Midbrain (tissue), 1 donor: ENCODE measurements at places on chromosomes 1 and 21.
A peak's percentile ranks its signal among the peaks of the same experiment; 100 is the strongest.

GRCh38 chr1:107965110-107965991 is at the start of gene VAV3:
VAV3 (minus strand) TSS chr1:107965180; CDS start chr1:107964869, 311 bp downstream.
- peak; percentile 52 for DNase-seq

- no peak for DNase-seq
Measured at GRCh38 chr1:14653461-14653960, 55.0 kb downstream of the KAZN start.

GRCh38 chr1:192657760-192658159 is 21.8 kb downstream of the RGS13 start:
- no peak for DNase-seq

GRCh38 chr1:192003295-192004077 is 154.8 kb upstream of the RGS18 start:
- DNase-seq, result no peak

DNA sequence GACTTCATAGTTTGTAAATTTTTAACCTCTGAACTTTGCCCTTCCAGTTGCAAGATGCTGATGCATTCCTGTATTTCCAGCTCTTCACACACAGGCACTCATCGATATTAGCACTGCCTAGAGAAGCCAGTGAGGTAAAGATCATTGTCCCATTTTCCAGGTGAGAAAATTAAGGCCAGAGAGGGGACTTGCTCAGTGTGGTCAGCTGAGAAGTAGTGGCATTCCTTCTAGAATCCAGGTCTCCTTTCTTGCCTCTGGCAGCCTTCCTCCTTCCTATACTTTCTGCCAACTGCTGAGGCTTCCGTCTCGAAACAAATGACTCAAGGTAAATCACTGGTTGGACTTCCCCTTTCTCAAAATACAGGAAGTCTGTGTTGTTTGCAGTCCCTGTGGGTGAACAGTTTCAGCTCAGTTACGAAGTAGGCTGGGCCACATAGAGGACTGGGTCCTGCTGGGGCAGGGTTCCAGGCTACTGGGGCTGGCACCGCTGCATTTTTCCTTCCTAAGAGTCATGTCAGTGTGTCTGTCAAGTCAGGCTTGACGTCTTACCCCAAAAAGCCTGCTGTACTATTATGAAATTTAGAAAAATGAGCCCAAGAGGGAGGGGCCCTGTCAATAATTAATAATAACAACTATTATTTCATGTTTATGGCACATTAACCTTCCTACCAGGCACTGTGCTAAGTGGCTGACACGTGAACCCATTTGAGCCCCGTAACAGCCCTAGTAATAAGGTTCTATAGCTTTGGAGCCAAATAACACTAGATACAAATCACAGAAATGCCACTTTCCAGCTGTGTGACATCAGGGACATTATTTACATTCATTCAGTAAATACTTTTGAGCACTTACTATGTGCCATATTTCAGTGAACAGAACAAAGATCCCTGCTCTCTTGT is 16.6 kb upstream of the RNF19B start:
- DNase-seq, result peak; percentile 47

DNA sequence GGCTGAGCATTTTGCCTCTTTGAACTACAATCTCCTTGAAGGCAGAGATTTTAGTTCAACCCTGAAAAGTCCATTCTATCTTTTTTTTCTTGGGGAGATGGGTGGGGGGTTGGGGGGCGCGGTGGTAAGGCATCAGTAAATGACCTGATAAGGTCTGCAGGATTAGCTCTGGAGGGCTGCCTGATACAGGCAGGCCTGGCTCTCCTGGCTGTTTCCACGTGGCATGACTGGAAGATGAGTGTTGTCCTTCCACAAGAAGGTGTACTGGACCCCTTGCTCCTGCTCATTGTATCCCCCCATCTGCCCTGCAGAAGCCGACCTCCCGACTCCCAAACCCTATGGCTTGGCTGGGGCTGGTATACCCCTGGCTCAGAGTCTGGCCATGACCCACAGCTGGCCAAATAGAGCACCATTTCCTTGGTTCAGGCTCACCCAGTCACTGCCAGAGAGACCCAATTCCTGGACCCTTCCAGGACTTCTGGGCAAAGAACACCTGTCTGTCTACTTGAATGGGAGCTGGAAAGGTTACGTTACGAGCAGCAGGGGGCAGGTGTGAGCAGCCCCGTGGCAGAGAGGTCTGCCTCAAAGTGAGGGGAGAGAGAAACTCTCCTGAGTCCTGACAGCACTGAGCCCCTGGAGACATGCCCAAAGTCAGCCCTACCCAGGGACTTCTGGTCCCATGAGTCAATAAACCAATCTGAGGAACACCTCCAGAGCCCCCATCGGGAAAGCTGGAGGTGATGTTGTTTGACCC is 17.0 kb downstream of the DHRS3 start:
- DNase-seq, result peak; percentile 11

GRCh38 chr1:8097908-8098307 is 71.8 kb upstream of the ERRFI1 start:
- DNase-seq, result no peak

- peak; percentile 53 for DNase-seq
Measured at GRCh38 chr21:32795802-32796559, 24.4 kb upstream of the PAXBP1 start.

DNA sequence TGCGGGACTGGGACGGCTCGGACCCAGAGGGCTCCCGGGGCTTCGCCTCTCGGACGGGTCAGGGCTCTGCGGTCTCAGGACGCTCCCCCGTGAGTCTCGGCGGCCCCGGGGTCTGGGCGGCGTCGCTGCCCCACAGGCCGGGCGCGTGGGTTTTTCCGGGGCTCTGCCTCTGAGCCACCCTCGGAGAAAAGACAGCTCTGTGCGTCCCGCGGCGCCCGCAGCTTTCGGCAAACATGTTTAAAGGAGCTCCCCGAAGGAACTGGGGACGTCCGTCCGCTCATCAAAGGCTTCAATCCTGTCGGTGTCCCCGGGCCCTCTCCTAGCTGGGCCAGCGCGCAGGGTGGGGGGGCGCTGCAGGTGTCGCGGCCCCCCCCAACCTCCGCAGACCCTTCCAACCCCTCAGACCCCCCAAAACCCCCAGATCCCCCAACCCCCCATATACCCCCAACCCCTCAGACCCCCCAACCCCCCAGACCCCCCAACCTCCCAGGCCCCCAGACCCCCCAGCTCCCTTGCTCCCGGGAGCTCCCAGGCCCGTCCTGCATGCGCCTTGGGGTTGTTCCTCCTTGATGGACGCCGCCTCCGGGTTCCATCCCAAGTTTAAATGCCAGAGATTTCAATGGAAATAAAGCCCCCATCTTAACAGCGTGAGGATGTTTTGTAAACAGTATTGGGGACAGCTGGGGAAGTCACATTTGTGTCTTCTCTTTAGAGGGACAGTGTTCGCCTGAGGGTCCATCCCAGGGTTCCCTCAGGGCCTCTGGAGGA is 996 bp upstream of the C1orf159 start:
- DNase-seq, result no peak

DNA sequence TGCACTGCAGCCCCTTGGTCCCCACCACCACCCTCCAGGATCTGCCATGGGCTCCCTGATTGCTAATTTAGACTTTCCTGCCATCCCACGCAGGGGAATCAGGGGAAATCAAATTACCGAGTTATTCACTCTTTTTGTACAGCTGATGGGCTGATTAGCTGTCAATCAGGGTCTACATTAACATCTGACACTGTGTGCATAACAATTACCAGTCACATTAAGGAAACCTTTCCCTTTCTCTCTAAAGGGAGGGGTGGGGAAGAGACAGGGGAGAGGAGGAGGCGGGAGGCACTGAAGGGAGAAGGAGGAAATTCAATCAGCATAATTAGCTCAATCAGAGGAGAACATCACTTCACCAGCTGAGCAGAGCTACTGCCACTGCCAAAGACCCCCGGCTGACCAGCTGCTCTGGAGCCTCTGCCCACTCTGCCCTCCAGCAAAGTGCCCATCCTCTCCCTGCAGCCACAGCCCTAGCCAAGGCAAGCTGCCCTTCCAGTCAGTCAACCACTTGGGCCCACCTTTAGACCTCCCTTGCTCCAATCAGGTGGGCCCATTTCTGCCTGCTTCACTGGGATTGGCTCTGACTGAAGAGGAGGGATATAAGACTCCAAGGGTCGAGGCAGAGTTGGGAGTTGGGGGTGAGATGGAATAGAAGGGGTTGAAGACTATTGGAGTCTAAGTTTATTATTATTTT is 199.3 kb upstream of the ZC3H12A start:
- no peak for DNase-seq

GRCh38 chr1:214280386-214281020 is 456 bp upstream of the SMYD2 start:
- no peak for DNase-seq

GRCh38 chr1:175878775-175879174 is 135.4 kb upstream of the TNR start:
- no peak for DNase-seq

DNA sequence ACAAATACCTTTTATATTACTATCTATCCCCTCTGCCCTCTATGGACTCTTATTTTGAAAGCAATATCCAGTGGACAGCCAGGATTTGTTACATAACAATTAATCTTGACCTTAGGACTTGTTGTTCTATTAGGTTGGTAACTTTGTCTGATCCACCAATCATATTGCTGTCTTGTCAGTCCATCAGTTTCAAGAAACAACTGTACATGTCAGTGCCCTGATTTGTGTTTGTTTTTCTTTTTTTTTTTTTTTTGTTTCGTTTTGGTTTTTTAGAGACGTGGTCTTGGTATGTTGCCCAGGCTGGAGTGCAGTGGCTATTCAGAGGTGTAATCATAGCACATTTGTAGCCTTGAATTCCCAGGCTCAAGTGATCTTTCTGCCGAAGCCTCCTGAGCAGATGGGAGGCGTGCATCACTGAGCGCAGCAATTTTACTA is 1.5 kb upstream of the SCP2 start:
- no peak for DNase-seq

DNA sequence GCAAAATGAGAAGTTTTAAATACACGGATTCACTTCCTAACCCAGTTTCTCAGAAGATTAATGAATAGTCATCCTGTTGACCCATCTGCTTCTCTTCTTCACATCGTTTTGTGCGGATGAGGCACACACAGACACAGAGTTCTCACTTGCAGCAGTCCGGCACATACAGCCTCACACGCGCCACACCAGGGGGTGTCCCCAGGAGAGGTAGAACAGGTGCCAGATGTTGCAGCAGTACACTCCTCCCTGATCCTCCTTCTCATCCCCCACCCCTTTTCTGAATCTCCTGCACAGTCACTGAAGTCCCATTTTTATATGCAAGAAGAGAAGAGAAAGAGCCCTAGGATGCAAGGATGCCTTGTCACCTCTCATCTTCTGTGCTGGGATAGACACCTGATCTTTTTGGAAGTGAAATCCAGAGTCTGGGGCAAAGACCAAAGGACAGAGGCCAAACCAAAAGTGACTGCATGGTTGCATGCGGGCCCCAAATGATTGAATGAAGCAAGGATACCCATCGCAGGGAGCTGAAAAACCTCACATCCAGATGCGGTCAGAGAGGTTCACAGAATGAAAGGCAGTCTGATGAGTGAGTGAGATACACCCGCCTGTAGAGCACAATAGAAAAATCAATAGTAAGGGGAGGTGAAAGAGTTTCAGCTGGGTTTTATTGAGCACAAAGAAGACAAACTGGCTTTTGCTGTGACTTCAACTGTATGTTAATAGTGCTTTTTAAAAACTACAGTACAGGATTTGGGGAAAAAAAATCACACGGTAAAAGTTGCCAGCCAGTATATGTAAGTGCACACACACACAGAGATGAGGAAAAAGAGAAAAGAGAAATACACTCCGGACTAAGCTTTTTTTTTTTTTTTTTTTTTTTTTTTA is 28.9 kb downstream of the PBX1 start:
- DNase-seq, result no peak

- DNase-seq, result no peak
Measured at GRCh38 chr1:27594564-27595510, 9.1 kb downstream of the AHDC1 start.

- DNase-seq, result no peak
Measured at GRCh38 chr1:60874718-60875117, 207.6 kb upstream of the NFIA start.

GRCh38 chr1:212600071-212600915 is 8.3 kb upstream of the ATF3 start:
- no peak for DNase-seq

GRCh38 chr1:175267716-175268416 is 75.3 kb upstream of the KIAA0040 start:
- DNase-seq, result no peak

- no peak for DNase-seq
Measured at GRCh38 chr1:36715797-36716196, 233.1 kb upstream of the CSF3R start.

- peak; percentile 53 for DNase-seq
Measured at GRCh38 chr1:210364479-210364878, 35.8 kb downstream of the HHAT start.

DNA sequence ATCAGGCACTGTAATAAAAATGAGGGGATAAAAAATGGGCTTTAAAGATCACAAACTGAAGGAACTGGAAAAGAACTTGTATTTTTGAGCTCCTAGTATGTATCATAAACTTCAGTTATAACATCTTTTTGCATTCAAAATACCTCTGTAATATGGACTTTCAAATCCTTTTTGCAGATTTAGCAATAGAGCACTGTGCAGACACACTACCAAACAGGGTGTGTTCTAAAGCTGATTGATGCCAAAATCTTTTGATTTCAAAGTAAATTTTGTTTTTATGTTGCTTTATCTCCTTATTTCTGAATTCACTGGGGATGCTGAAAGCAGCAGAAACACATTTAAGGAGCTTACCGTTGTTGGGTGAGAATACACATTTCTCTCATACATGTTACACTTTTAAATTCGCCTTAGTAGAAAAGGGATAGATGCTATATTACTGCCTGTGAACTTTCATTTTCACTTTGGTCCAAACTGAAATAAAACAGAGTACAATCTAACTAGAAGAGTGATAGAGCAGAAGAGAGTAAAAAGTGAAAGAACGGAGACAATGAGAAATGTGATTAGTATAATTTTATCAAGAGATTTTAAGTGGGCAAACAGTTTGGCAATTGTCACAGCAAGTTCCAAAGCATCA is 1126.6 kb downstream of the BRINP3 start:
- no peak for DNase-seq

GRCh38 chr1:158564608-158565007 is 5.8 kb downstream of the OR6P1 start:
- no peak for DNase-seq

- no peak for DNase-seq
Measured at GRCh38 chr1:214338212-214338611, 57.3 kb downstream of the SMYD2 start.

DNA sequence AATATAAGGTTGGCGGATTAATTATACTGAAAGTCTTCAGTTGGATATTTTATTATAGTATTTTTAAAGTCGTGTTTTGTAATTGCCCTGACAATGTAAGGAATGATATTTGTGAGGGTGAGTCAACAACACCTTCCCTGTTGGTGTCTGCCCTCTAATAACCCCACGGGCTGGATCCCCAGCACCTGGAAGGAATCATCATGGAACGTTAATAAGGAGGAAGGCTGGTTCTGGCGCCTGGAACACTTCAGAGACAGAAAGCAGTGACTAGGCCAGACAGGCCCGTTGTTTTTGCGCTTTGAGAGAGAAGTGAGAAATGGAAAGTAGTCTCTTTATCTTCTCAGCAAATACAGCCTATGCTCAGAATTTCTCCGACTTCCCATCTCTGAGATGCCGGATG is 31.6 kb downstream of the TEX35 start:
- DNase-seq, result no peak
